ENCODE measurements at places on chromosomes 4 and X. TPM values are rescaled to one million over a fixed set of nuclear protein-coding genes. Genes with fewer than 3 reads are reported as not detected.

SAT1 gene
- 608 TPM for total RNA-seq

UGT2B10 gene
- total RNA-seq = 0.40 TPM

CENPVL1 gene
- not detected for total RNA-seq

GK gene
- 23.6 TPM for total RNA-seq

IL13RA2 gene
- total RNA-seq = 0.37 TPM

ATP1B4 gene
- total RNA-seq = not detected

CT47B1 gene
- total RNA-seq = not detected

HTN3 gene
- total RNA-seq = not detected

GATA1 gene
- 0.77 TPM for total RNA-seq

CDX4 gene
- not detected for total RNA-seq

XAGE2 gene
- total RNA-seq = not detected

NDST3 gene
- not detected for total RNA-seq

TRAPPC11 gene
- total RNA-seq = 29.2 TPM

DGAT2L6 gene
- not detected for total RNA-seq

GPR34 gene
- total RNA-seq = 4.7 TPM

VCX gene
- total RNA-seq = not detected

TAF7L gene
- not detected for total RNA-seq

LONRF3 gene
- 7.4 TPM for total RNA-seq

HSFX1 gene
- 2.0 TPM for total RNA-seq

BTK gene
- 3.0 TPM for total RNA-seq

ERCC6L gene
- 8.2 TPM for total RNA-seq

HPGDS gene
- 1.5 TPM for total RNA-seq

KLF3 gene
- 87.1 TPM for total RNA-seq

MTMR8 gene
- 5.8 TPM for total RNA-seq

GPRASP3 gene
- 3.7 TPM for total RNA-seq

SPANXC gene
- total RNA-seq = not detected

SLC34A2 gene
- total RNA-seq = 3.3 TPM

NAA15 gene
- total RNA-seq = 55.5 TPM

KCND1 gene
- total RNA-seq = 0.90 TPM

C4orf54 gene
- total RNA-seq = 0.27 TPM
